ENCODE measurements at places on chromosomes 3 and 15. TPM values are rescaled to one million over a fixed set of nuclear protein-coding genes. Genes with fewer than 3 reads are reported as not detected.

Gene MASP1
- total RNA-seq: 8.2 TPM

Gene GRK7
- total RNA-seq: 0.04 TPM

Gene FANCD2OS
- total RNA-seq: not detected

Gene MOBP
- not detected for total RNA-seq

Gene ZMYND10
- 0.49 TPM for total RNA-seq

Gene MYEF2
- total RNA-seq: 2.8 TPM

Gene REC114
- total RNA-seq: not detected

Gene FEZF2
- not detected for total RNA-seq

Gene ADAMTSL3
- 42.8 TPM for total RNA-seq

Gene TIMP4
- 2.8 TPM for total RNA-seq

Gene SCAMP5
- 2.0 TPM for total RNA-seq

Gene STXBP5L
- under 0.01 TPM for total RNA-seq

Gene STRA6
- total RNA-seq: 0.40 TPM

Gene SH3GL3
- total RNA-seq: 8.6 TPM

Gene TUSC7
- total RNA-seq: not detected

Gene GHSR
- total RNA-seq: not detected

Gene RETNLB
- total RNA-seq: not detected

Gene ZPLD1
- under 0.01 TPM for total RNA-seq

Gene LYSMD2
- 6.5 TPM for total RNA-seq

Gene ACAA1
- 11.7 TPM for total RNA-seq

Gene RHCG
- total RNA-seq: not detected

Gene CERS3
- 0.58 TPM for total RNA-seq

Gene CEMIP
- 0.93 TPM for total RNA-seq

Gene TIGIT
- 0.09 TPM for total RNA-seq

Gene FAM81A
- total RNA-seq: 0.35 TPM

Gene TERC
- total RNA-seq: 23.7 TPM

Gene CYP1A2
- total RNA-seq: not detected

Gene NLGN1
- 8.5 TPM for total RNA-seq

Gene CCDC9B
- total RNA-seq: 5.3 TPM

Gene PLCB2
- 4.8 TPM for total RNA-seq

Gene HGD
- total RNA-seq: 0.09 TPM

Gene C3orf85
- not detected for total RNA-seq

Gene CIAO2A
- 48.4 TPM for total RNA-seq

Gene SH2D7
- not detected for total RNA-seq

Gene GP9
- total RNA-seq: 0.40 TPM

Gene GOLGA6L10
- total RNA-seq: 0.44 TPM

Gene SETD2
- total RNA-seq: 35.3 TPM

Gene HRH1
- 6.2 TPM for total RNA-seq

Gene KLHL40
- 114 TPM for total RNA-seq

Measured in muscle of leg (tissue), 16 donors.